ENCODE measurements at places on chromosomes 4 and X. TPM values are rescaled to one million over a fixed set of nuclear protein-coding genes. Genes with fewer than 3 reads are reported as not detected.
A peak's percentile ranks its signal among the peaks of the same experiment; 100 is the strongest.

CYLC1 gene
- not detected for total RNA-seq

DNA sequence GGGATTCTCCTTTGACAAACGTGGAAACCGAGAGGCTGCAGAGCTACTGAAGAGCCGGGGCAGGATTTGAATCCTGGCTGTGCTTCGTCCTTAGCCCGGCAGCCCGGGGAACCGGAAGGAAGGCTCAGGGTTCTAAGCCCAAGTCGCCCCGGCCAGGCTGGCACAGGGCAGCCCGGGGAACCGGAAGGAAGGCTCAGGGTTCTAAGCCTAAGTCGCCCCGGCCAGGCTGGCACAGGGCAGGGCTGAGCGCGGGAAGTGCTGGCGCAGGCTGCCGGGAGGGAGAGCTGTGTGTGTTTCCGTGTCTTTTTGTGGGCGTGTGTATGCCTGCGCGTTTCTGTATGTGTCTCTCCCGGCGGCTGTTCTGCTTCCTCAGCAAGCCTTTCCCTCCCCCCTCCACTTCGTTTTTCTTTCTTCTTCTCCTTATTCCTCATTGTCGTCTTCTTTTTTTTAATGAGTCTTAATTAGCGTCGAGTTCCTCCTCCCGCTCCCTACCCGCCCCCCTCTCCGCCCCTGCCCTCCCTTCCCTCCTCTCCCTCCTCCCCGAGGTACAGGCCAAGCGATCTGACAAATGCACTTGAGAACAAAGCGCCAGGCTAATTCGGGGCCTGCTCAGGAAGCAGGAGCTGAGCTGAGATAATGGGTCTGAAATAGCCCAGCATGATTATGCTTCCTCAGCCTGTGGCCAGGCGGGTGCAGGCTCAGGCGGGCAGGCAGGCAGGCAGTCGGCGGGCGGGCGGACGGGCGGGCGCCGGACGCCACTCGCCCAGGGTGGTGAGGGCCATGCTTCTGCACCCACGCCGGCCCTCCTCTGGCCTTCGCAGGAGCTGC, 65.9 kb downstream of the EFNB1 start:
- peaks cover 7% of the 10 kb centered on the region for H3K36me3 ChIP-seq
- H3K4me1 ChIP-seq: no peaks in the 10 kb centered on the region
- H3K4me3 ChIP-seq: peak overlapping the region; percentile 30
- DNase-seq: peak; percentile 46
- H3K27me3 ChIP-seq: peaks cover 5% of the 10 kb centered on the region

GRCh38 chr4:87117051-87117731, 103.2 kb downstream of the KLHL8 start:
- no peak for DNase-seq
- H3K4me1 ChIP-seq: no peaks in the 10 kb centered on the region
- peaks cover 62% of the 10 kb centered on the region for H3K36me3 ChIP-seq
- H3K4me3 ChIP-seq: no peak overlapping the region
- H3K27ac ChIP-seq: no peak overlapping the region

- H3K4me1 ChIP-seq: no peaks in the 10 kb centered on the region
- H3K27ac ChIP-seq: no peak overlapping the region
- H3K36me3 ChIP-seq: peaks cover 9% of the 10 kb centered on the region
- H3K27me3 ChIP-seq: no peaks in the 10 kb centered on the region
- no peak for DNase-seq
- no peak overlapping the region for H3K4me3 ChIP-seq
Measured at GRCh38 chrX:130264573-130264972, 4.1 kb downstream of the ZNF280C start.

All from H9 (cell line).